Coronary artery (tissue), 2 donors: ENCODE measurements at places on chromosomes 1 and 21.
A peak's percentile ranks its signal among the peaks of the same experiment; 100 is the strongest.

- no peak for DNase-seq
Observed at GRCh38 chr1:97252925-97253324, 531.3 kb downstream of the PTBP2 start.

GRCh38 chr1:38005195-38006007 lies at the start of gene FHL3:
Gene FHL3 (minus strand): TSS chr1:38005514. CDS start chr1:37999412, 6,102 bp downstream.
- DNase-seq = no peak

DNA sequence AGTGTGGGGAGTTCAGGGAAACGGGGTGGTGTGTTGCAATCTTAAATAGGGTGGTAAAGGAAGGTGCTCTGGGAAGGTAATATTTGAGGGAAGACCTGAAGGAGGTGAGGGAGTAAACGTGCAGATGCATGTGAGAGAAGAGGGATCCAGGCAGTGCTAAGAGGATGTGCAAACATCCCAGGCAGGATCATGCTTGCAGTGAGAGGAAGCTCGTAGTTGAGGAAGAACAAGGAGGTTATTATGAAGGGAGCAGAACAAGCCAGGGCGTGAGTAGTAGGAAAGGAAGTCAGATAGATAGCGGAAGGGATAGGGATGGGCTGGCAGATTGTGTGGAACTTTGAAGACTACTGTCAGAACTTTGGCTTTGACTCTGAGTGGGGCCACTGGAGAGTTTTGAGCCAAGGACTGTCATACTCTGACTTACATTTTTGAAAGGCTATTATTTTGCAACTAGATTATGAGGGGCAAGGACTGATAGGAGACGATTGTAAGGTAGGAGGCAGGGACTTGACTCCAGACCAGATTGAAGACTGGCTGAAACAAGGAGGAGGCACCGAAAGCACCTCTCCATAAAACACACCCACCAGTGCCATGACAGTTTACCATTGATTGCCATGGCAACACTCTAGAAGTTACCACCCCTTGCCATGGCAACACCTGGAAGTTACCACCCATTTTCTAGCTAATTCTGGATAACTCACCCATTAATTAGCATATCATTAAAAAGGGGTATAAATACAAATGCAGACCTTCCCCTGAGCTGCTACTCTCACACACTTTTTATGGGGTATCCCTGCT lies 67.0 kb downstream of the XCL2 start:
- DNase-seq = no peak

DNA sequence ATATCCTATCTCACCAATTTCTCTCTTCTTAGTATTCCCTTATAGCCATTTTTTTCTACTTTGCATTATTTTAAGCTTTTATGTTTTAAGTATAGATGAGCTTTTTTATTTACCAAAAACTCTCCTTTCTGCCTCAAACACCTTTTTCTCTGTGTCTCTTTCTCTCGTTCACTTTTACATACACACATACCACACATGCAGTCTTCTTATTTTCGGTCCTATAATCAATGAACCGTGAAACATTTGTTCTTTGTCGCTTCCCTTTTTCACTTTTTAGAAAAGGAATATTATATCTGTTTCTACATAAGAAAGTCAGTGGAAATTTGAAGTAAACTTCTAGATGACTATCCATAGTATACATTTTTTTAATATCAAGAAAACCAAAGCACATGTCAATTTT lies 183.2 kb downstream of the MRPL39 start:
- DNase-seq = no peak

DNA sequence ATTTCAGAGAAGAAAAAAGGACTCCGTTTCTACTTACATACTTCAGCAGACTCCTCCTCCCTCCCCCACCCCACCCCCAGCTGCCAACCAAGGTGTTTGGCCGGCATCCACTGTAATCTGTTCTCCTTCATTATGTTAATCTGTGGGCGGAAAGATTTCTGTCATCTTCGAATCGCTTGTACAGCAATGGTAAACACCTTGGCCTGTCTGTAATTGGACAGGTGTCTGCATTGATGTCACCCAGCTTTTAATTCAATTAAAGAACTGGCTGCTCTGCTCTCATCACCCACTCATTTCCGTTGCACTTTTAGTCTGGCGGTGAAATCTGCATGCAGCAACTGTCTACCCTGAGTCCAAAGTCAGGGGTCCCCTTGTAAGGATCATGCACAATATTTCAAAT lies 368.6 kb downstream of the USH2A start:
- DNase-seq = no peak

DNA sequence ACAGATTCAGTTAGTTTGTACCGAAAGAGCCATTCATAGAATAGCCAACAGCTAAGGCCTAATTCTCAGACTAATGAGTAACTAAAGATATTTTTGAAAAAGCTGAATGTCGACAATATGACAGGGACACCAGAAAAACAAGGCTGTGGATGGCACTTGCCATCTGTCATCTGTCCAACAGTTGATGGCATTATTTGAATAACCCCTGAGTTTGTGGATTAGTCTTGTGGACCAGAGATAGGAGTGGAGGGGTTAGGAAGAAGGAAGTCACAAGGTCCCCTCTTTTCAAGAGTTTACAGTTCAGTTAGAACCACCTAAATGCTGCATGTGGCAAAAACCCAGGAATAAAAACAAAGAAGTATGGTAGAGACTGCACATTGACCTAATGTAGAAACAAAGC lies 356.5 kb upstream of the DUSP10 start:
- DNase-seq = no peak

DNA sequence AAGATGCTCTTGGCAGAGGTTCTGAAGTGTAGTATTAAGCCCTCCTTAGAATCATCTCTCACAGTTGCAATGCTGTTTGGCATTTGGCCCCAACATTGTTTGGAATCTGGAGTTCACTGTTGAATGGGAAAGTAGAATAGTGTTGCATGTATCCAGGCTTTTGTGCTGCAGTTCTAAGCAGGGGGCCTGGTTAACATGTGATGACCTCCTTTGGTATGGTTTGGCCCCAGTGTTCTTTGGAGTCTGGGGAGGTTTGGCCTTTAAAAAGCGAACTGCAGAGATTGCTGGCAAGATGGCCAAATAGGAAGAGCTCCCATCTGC lies 61.8 kb upstream of the PLD5 start:
- DNase-seq = no peak

DNA sequence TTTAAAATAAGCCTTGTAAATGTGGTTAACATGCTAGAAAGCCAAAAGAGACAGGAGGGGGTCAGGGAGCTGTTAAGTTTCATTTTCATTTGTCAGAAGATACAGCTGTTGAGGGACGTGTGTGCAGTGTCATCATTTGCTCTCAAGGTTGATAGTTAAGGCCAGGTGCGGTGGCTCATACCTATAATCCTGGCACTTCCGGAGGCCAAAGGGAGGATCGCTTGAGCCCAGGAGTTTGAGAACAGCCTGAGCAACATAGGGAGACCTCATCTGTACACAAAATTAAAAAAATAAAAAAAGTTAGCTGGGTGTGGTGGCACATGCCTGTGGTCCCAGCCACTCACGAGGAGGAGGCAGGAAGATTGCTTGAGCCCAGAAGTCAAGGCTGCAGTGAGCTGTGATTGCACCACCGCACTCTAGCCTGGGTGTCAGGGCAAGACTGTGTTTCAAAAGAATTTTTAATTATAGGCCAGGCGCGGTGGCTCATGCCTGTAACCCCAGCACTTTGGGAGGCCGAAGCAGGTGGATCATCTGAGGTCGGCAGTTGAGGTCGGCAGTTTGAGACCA lies 22.7 kb downstream of the ZBTB8OS start:
- no peak for DNase-seq

DNA sequence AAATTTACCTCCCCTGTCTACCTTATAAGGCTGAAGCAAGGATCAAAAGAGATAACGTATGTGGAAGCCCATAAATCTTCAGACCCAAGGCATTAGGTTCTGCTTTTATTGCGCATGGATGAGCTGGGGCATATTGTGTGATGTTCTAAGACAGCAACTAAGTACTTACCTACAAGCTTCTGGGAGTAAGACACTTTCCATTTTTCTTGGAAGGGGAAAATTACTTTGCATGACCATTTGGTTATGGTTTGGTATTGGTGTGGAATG lies 21.1 kb downstream of the LMOD1 start:
- DNase-seq = no peak

DNA sequence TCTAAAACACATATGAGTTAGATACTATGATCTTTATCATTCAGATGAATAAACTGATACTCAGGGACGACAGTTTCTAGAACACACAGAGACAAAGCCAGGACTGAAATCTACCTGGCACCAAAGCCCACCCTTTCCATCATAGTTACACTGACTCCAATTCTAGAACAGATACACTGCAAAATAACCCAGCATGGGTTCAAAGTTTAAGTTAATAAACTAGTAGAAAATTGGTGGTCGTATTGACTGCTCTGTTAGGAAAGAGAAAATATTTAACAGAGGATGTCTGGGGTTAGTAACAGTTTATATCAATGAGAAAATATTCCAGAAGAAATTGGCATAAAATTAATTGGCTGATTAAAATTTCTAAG lies 60.8 kb upstream of the BCL9 start:
- DNase-seq = no peak

DNA sequence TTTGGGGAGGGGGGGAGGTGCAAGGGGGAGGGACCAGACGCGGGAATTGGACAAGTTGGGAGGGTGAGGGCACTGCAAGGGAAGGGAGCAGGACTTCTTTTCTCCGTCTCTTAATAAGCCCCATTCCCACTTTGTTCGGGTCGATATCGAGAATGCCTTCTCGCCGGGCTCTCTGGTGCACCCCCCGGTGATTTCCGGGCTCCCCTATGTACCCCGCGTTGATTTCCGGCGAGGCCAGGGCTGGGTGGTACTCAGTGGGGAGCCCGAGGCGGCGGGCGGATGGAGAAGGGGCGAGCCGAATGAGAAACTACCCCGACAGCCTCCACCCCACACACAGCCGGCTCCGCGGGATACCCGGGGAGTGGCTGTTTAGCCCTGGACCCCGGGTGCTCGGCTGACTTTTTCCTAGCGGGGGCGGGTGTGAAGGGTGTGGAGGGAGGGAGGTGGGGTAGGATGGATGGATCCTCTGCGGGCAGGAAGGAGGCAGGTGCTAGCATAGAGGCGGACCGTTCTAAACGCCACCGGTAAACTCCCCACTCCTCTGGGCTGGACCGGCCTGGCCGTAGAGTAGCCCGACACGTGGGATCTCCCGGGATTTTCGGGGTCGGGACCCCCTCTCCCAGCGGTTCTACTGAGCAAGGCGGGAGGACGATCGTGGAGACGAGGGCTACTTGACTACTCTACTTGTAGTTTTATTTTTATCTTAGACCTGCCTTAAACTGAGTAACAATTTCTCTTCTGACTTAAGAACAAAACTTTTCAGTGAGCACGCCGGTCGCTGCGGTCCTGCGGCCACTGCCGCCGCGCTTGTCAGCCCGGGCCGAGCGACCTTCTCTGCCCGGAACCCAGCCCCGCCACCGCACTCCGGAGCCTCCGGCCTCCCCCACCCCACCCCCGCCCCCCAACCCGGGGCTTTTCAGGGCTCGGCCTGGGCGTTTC lies 1.0 kb downstream of the RNF220 start:
- peak; percentile 73 for DNase-seq

DNA sequence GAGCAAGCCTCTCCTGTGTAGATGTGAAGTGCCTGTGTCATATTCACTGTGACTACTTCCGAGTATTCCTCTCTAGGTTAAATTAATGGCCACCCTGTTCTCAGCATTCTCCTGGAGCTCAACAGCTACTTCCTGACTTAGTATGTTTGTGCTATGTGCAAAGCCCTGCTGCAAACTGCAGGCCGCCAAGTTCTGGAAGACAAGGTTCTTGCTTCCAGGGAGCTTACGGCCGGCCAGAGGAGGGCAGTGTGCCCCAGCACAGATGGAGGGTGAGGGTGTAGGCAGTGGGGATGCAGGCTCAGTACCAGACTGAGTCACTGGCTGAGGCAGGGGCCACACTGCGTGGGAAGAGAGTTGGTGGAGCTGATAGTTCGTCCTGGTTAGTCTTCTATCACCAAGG lies 43.2 kb downstream of the ELK4 start:
- DNase-seq = peak; percentile 46

DNA sequence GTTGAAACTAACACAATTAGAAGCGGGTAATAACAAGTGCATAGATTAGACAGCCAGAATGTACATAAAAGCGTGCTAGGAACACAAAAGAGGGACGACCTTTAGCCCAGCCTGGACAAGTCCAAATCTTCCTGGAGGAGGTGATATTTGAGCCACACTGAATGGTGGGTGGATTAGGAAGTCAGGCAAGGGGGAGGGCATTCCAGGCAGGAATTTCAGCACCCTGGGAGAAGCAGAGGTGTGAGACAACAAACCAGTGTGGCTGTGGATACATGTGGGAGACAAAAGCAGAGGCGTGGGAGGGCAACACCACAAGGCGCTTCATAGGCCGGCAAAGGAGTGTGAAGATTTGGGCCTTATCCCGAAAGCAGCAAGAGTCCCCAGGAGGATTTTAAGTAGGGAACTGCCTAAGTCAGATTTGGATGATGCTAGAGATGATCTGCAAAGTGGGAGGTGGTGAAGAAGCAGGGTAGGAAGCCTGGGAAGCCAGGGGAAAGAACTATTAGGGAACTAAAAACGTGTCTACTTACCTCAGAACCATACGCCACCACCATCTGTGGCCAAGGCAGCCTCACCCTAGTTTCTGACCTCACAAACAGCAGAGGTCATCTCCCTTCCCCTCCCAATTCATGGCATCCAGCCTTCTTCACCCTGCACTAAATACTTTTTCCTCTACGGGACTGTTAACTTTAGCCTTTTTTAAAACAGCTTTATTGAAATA lies 81.8 kb downstream of the GLUL start:
- no peak for DNase-seq

GRCh38 chr1:161038523-161039153 lies at the start of gene TSTD1:
Gene TSTD1 (minus strand): TSS chr1:161038964. CDS start chr1:161038889, 75 bp downstream.
- DNase-seq = no peak

GRCh38 chr1:101964708-101965107 lies 32.0 kb downstream of the OLFM3 start:
- DNase-seq = no peak

DNA sequence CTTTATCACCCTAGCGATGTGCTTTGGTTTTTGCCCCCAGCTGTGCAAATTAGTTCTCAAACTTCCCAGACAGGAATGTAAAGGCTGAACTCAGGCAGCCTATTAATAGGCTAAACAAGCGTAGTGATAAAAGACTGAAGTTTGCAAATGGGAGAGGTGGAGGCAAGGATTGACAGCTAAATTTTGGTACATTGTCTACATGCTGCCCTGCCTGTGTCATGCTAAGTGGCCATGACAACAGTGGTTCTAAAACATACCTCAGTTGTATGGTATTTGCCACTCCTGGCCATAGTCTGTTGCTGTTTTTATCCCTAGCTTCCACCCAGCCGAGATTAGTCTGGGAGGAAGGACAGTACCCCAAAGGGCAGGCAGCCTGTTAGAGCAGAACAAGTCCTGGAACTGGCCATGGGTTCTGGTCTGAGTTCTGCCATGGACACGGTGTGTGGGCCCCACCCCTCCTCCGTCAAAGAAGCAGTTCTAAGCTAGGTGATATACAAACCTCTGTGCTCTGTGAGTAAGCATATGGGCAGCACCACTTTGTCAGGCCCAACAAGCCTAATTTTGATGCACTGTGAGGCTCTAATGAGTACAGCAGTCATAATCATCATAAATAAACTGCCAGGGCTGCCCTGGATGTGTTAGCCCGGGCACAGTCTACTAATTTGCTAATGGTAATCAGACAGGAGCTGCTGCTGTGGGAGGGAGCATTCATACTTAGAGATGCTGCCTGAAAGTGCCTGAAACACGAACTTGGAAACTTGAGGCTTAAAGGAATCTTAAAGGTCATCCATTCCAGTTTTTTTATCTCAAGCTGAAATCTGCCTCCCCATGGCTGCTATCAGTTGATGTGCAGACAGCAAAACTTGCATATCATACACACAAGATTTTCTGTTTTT lies 177.1 kb downstream of the HHAT start:
- no peak for DNase-seq

GRCh38 chr1:173395762-173396161 lies 81.4 kb upstream of the PRDX6 start:
- DNase-seq = no peak
